T-helper 9 cell (primary cell): ENCODE measurements at places on chromosomes 6 and 20.

DNA sequence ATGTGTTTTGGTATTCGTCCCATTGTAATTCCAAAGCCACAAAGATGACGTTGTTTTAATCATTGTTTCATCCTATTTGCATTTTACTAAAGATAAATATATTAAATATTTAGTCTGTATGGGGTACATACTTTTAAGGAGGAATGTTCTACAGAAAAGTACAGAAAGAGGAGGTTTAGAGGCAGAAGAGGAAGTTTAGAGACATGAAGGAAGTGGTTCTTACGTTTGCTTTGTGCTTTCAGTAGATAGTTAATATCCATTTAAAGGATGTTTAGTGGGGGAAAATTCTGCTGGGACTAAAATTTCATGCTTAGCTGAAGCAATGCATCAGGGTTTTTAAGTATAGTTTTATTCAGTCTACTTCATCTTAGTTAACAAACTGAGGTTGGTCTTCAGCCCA, 116.6 kb downstream of the CRYBG1 start:
- no peak for DNase-seq

DNA sequence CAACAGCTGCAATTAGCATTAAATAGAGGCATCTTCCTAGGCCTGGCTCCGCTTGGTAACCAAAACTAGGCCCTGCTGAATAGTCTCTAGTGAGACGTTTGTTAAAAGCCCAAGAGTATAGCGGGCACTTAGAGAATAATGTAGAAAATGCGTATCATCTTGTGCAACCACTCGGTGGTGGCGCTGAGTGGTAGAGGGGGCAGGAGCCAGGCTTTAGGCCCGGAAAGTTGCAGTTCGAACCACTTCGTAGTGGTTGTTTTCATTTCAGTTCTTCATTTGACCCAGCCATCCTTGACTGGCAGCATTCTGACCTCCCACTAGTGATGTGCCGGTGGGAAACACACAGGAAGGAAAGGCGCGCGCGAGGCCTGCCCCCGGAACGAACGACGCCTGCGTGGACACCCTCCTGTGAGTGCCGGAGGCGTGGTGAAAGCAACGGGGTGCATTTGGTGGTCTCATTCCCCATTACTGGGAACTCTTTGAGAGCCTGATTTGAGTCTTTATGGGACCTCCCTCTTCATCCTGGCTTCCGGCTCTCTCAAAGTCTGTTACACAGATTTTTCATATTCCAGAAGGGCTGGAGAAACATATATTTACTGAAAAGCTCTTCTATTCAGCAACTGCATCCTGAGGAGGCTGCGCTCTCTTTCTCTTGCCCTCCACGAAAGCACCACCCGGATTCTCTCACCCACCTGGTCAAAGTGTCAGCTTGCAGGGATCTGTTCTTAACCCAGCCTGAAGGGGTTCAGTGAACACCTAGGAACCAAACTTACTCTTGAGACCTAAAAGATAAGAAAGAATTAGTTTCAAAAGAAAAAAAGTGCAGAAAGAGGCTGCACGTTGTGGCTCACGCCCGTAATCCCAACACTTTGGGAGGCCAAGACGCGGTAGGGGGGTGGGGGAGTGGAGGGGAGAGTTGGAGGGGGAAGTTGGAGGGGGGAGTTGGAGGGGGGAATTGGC, 18.2 kb downstream of the GPX5 start:
- DNase-seq, result peak; percentile 5

- DNase-seq, result no peak
Measured at GRCh38 chr6:52405243-52405642, 14.9 kb upstream of the EFHC1 start.

DNA sequence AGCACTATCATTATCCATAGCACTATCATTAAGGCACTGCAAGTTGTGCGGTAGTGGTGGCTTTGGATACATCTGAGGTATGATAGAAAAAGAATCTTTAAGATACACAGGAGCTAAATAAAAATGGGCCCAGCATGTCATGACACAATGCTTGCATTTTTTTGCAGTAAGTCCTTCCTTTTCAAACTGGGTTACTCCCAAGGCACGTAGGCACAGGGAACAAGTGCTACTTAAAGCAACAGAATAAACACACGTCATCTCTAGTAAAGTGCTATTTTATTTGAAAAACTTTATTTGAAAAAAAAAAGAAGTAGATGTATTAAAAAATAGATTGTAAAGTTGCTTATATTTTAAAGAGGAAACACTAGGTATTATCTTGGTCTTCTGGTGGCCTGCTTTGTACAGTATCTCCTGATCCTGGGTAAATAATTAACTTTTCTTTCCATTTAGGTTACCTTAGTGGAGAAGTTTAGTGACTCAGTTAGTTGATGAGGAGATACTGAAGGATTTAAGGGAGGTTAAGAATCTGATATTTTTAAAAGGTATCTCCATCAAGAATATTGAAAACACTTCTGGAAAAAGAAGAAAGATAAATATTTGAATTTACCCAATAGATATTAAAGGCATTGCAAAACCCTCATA, 129.6 kb downstream of the EDN1 start:
- no peak for DNase-seq

GRCh38 chr6:163031931-163032330, 304.2 kb downstream of the PACRG start:
- no peak for DNase-seq

GRCh38 chr20:64083378-64083803, 807 bp downstream of the LKAAEAR1 start:
- peak; percentile 56 for DNase-seq

- DNase-seq, result no peak
Measured at GRCh38 chr6:42368181-42368580, 83.5 kb downstream of the TRERF1 start.

- no peak for DNase-seq
Measured at GRCh38 chr6:105619971-105620741, 217.3 kb upstream of the PREP start.

- DNase-seq, result no peak
Measured at GRCh38 chr6:34865107-34865506, 22.7 kb downstream of the TAF11 start.
